CD4-positive, alpha-beta T cell treated with Interleukin-12 subunit alpha and Interleukin-12 subunit beta, for 1 hour (primary cell): ENCODE measurements at places on chromosomes 4 and X.

- DNase-seq: no peak
These were observed 2521.4 kb downstream of the ARAP2 start for GRCh38 chr4:33722800-33723516.

GRCh38 chrX:11836284-11836683 lies 78.2 kb downstream of the MSL3 start:
- DNase-seq: no peak

- DNase-seq: no peak
These were observed 77.0 kb downstream of the ZNF827 start for GRCh38 chr4:145861336-145862318.

DNA sequence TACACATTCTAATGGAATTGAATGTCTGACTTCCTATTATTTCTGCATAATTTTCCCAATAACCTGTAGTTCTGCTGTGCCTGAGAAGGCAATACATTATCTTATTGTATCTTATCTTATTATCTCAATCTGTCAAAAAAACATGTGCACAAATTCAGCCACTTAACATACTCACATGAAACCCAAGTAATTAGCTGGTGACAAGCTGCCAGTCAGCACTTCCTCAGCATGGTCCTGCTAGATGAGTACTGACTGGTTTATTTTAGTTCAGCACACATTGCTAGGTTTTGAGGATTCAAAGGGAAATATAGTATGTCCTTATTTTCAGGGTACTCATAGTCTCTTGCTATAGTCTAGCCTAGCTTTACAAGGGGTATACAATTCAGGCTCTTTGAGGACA lies 17.9 kb upstream of the FGG start:
- DNase-seq: no peak

DNA sequence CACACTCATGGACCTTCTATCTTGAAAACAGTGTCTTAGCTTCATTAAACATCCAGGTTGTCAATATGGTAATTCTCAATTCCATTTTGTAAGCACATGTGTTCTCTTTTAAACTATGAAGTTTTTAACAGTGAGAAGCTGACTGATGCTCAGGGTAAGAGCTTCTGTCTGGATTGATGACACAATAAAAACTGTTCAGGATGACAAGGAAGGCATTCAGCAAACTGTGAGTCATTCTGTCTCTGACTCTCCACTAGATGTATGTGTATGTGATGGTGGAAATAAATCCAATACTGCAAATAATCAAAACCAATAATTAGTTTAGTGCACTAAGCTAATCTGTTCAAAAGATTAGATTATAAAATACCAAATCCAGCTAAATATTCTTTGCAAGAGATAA lies 115.3 kb upstream of the ARX start:
- no peak for DNase-seq
